ENCODE measurements at places on chromosomes 5 and 9. TPM values are rescaled to one million over a fixed set of nuclear protein-coding genes. Genes with fewer than 3 reads are reported as not detected.

GRCh38 chr9:128689820-128690683 lies 1.0 kb downstream of the SET start:
- peak; percentile 53 for DNase-seq

DNA sequence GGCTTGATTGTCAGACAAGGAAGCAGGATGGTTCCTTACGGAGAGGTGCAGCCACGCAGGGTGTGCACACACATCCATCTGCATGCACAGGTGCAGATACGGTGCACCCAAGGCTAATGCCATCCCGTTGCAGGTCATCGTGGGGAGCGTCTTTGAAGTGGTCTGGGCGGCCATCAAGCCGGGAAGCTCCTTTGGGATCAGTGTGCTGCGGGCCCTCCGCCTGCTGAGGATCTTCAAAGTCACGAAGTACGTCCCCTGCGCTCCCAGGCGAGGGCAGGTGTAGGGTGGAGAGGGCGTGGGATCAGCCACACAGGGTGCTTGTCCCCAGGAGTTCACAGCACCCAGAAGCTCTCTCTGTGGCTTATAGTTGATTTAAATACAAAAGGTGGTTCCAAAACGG lies 106.4 kb downstream of the CACNA1B start:
- no peak for DNase-seq

The RGS7BP gene
- total RNA-seq, result 5.1 TPM

The RANBP17 gene
- 7.3 TPM for total RNA-seq

DNA sequence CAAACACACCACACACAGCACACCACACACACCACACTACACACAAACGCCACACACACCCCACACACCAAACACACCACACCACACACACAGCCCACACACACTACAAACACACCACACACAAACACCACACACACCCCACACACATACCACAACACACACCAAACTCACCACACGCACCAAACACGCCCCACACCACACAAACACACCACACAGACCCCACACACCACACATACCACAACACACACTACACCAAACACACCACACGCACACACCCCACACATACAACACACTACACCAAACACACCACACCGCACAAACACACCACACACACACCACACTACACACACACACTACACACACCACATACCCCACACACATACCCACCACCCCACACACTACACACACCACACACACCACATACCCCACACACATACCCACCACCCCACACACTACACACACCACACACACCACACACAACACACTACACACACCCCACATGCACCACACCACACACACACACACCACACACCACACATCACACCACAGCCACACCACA lies 151.2 kb downstream of the ERCC6L2 start:
- DNase-seq, result no peak

DNA sequence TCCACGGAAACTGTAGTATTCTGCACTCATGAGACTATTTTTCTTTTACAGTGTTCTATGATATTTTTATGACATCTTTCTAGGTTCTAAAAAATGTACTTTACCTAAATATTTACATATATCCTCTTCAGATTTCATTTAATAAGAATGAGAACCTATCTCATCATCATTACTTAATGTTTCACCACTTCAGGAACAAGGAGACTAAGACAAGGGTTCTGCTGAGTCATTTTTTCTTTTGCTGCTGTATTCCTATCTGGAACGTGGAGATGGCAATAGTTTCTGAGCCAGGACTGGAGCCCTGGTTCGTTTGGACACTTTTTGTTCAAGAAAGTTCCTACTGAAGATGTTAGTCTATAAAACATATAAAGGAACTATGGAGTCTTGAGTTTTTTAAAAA lies 258.2 kb upstream of the MAP3K1 start:
- no peak for DNase-seq

GRCh38 chr5:178121391-178122276 lies 8.3 kb downstream of the N4BP3 start:
- DNase-seq, result no peak

DNA sequence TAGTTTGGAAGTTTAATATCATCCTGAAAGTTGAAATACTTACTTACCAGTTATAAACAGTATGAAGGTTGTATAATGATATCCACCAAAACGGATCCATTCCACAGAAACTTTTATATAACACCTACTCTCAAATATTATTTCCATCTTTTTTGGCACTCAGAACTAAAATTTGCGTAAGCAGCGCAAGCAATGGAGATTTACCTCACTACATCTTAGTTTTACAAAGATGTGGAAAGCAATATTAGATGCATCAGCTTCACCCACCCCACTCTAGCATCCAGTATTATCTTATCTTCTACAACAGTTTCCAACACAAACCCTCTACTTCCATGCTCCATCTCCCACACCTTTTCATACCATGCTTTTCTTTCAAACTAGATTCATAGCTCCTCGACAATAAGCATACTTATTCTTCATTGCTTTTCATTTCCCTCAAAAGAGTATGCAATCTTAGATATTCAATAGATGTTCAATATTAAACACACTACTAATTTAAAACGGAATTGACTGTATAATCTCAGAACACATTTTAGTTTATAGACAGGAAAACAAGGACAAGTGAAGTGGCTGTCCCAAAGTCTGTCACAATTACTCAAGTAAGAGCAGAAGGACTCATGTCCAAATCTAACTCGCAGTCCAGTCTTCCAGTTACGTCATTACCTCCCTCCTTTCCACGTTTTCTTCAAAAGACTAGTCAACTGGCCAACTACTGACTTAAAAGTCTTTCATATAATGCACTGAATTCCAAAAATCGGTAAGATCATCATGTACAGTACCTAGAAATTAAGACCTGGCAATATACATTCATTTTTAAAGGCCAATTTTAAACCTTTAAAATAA lies 2.2 kb downstream of the PPP2CA start:
- DNase-seq, result no peak

The IL33 gene
- 50.1 TPM for total RNA-seq

GRCh38 chr5:89267788-89268187 lies 384.8 kb upstream of the MEF2C start:
- no peak for DNase-seq

GRCh38 chr9:37033682-37034304 lies at the start of gene PAX5:
Gene PAX5, minus strand, starts transcription at chr9:37034268. Its CDS starts 237 bp downstream, at chr9:37034031.
- DNase-seq, result no peak

DNA sequence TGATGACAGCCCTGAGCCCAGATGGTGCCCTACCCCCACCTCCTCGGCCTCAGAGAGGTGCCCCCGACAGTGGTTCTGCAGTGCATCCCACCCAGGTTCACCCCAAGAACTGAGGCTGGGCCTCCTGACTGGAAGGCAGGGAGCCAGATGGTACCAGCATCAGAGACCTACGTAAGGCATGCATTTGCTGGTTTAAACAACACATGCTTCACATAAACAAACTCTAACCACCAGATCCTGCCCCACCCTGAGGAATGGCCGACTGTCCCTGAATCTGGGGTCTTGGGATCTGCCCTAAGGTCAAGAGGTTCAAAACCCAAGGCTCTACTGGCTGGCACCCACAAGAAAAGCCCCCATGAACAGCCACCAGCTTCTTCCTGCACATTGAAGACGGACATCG lies 73.3 kb downstream of the SECISBP2 start:
- DNase-seq, result no peak

DNA sequence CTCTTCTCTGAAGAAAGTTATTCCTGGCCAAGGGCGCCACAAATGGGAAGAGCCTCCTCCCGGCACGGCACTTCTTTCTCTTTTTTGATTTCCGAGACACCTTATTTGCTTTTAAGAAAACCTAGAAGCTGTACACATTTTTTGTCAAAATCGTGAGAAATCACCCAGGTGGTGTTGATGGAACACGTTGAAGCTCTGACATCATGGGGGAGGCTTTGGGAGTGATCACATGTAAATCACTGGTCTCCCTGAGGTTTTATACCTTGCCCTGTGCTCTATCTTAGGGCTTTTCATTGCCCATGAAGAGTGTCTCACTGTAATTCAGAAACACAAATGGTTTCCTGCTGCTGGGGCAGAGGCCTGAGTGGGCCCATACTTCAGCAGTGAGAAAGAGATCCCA lies 27.4 kb downstream of the SLC36A1 start:
- DNase-seq, result no peak

DNA sequence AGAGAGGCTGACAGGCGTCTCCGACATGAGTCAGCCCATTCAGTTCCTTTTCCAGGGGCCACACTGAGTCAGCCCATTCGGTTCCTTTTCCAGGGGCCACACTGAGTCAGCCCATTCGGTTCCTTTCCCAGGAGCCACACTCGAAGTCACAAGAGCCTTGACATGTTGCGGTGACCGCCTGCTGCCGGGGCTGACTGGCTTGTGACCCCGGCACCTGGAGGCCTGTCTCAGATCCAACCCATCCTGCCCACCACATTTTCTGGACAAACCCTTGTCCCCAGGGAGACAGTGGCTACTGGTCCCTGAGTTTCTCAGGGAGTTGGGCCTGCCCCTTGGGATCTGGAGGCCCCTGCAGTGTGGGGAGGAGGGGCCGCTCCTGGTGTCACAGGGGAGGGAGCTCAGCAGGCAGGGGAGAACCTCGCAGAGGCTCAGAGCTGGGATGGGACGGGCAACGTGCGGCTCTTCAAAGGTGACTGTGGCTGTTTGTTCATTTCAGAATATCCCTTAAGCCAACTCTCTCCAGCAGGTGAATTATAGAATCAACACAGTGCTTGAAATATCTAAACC lies 40.5 kb upstream of the LPCAT1 start:
- peak; percentile 47 for DNase-seq

DNA sequence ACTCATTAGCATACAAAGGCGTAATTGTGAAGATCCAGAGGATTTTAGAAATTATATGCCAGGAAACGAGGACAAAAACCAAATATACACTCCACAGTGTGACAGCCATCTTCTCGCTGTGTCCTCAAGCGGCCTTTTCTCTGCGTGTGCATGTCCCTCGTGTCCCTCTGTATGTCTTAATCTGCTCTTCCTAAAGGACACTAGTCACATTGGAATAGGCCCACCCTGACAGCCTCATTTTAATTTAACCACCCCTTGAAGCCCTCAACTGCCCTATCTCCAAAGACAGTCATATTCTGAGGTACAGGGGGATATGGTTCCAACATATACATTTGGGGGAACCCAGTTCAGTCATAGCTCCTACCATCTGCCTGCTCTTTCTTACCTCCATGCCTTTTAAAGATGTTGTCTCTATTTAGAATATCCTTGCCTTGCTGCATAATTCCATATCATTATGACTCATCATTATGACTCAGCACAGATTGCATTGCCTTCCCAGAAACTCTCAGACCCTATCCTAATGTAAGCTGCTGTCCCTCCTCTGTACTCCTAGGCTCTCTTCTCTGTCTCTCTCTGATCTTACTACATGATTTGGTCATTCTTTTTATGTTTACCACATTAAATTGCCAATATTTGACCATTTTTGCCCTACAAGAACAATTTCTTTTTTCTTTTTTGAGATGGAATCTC lies 210.9 kb downstream of the AOPEP start:
- no peak for DNase-seq

The CFAP77 gene
- total RNA-seq, result 2.4 TPM

The SLC6A18 gene
- not detected for total RNA-seq

- DNase-seq, result no peak
Observed at GRCh38 chr5:154780128-154780527, 25.0 kb downstream of the LARP1 start.
